ENCODE measurements at places on chromosomes 12 and 14. TPM values are rescaled to one million over a fixed set of nuclear protein-coding genes. Genes with fewer than 3 reads are reported as not detected.

- H3K27ac ChIP-seq, result peak overlapping the region; percentile 70
- H3K36me3 ChIP-seq, result no peaks in the 10 kb centered on the region
- H3K4me1 ChIP-seq, result peaks cover 11% of the 10 kb centered on the region
- H3K4me3 ChIP-seq, result no peak overlapping the region
Observed at GRCh38 chr12:29725587-29726320, 58.0 kb downstream of the TMTC1 start.

DNA sequence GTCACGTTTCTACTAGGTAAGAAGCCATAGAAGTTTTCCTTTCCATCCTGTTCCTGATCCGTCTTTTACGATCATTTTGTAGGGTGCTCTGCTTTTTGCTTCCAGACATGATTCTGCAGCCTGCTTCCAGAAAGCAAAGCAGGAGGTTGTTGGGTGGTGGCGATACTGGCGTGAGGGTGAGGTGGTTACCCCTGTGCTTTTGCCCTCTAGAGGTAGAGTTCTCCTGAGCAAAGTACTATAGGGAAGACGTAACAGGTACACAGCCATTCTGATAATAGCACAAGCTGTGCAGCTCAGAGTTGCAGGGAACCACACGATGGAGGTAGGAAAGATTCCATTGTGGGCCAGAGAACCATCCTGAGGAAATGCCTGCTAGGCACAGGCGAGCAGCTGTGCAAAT lies 186.0 kb downstream of the PAH start:
- H3K4me1 ChIP-seq, result no peaks in the 10 kb centered on the region
- H3K27me3 ChIP-seq, result no peaks in the 10 kb centered on the region
- no peak for DNase-seq
- no peak overlapping the region for H3K4me3 ChIP-seq

- H3K27ac ChIP-seq, result no peak overlapping the region
Observed at GRCh38 chr12:95690861-95691635, 99.5 kb downstream of the NTN4 start.

DNA sequence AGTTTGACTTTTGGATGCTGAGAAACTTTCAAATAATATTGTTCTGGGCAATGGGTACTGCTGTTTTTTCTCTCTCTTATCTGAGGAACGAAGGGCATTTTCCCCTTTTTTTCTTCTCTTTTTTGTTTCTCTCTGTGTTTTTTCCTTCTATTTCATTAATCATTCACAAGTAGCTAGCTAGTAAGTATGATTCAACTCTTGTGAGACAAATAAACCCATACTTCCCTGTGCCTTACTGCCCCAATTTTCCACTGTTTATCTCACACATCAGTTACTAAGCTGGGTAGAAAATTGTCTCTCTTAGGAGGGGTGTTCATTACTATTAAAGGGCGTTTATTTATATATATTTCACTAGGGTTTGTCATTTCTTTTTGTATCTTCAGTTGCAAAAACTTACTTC lies 437.6 kb downstream of the RERGL start:
- DNase-seq, result no peak
- H3K27me3 ChIP-seq, result no peaks in the 10 kb centered on the region
- H3K36me3 ChIP-seq, result no peaks in the 10 kb centered on the region
- no peaks in the 10 kb centered on the region for H3K4me1 ChIP-seq
- H3K27ac ChIP-seq, result no peak overlapping the region

GRCh38 chr12:105855361-105856047 lies 283.2 kb downstream of the NUAK1 start:
- no peaks in the 10 kb centered on the region for H3K4me1 ChIP-seq
- H3K27ac ChIP-seq, result no peak overlapping the region
- no peak overlapping the region for H3K4me3 ChIP-seq
- no peak for DNase-seq
- no peaks in the 10 kb centered on the region for H3K27me3 ChIP-seq

GRCh38 chr12:92418381-92418780 lies 272.7 kb upstream of the BTG1 start:
- no peak for DNase-seq
- peaks cover 3% of the 10 kb centered on the region for H3K4me1 ChIP-seq
- H3K36me3 ChIP-seq, result no peaks in the 10 kb centered on the region
- no peaks in the 10 kb centered on the region for H3K27me3 ChIP-seq
- no peak overlapping the region for H3K4me3 ChIP-seq

DNA sequence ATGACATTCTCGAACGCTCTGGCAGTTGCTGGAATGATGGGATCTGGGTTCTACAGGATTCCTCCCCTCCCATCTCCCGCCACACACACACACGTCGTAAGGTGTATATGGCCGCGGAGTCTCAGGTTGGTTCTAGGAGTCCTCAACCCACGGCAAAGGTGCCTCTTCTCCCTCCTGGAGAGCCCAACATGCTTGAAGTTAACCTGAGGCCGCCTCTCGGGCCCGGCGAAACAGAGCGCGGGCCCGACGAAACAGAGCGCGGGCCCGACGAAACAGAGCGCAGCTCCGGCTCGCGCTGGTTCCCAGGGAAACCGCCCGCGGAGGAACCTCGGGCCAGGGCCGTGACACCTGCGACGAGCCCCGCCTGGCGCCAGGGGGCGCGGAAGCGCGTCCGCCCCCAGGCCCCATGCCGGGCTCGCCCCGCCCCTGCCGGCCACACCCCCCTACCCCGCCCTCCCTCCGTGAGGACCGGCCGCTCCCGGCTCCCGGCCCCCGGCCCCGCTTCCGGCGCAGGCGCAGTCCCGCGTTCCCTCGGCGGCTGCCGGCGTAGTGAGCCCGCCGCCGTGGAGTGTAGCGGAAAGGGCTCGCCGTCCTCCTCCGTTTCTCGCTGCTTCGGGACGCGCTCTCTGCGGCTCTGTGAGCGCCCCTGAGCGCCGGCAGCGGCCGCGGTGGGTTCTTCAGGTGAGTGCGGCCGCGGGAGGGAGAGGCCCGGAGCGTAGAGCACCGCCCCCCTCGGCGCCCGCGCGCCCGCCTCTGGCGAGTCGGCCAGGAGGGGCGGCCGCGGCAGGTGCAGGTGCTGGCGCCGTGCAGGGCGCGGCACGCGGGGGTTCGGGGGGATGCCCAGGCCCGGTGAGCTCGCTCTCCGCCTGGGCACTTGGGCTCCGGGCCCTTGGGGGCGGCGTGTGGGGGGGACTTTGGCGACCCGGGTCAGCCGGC lies at the start of gene RAB3IP:
RAB3IP (plus strand) TSS at position 510 of the 936 bp plus-strand sequence. CDS start 16,549 bp downstream, outside the sequence.
- H3K27ac ChIP-seq, result peak within 1 kb of the TSS; percentile 85
- peak; percentile 33 for DNase-seq
- no peaks in the 10 kb centered on the region for H3K36me3 ChIP-seq
- peaks cover 5% of the 10 kb centered on the region for H3K4me1 ChIP-seq
- H3K27me3 ChIP-seq, result no peaks in the 10 kb centered on the region

GRCh38 chr14:21852061-21852664 lies 178.5 kb upstream of the OR4E1 start:
- no peaks in the 10 kb centered on the region for H3K4me1 ChIP-seq
- DNase-seq, result no peak
- no peaks in the 10 kb centered on the region for H3K36me3 ChIP-seq
- H3K4me3 ChIP-seq, result no peak overlapping the region

GRCh38 chr12:47844264-47845019 lies 24.7 kb upstream of the HDAC7 start:
- H3K36me3 ChIP-seq, result peaks cover 34% of the 10 kb centered on the region
- peak overlapping the region; percentile 34 for H3K27ac ChIP-seq
- no peak for DNase-seq
- H3K4me3 ChIP-seq, result no peak overlapping the region
- no peaks in the 10 kb centered on the region for H3K27me3 ChIP-seq
- peaks cover 11% of the 10 kb centered on the region for H3K4me1 ChIP-seq

DNA sequence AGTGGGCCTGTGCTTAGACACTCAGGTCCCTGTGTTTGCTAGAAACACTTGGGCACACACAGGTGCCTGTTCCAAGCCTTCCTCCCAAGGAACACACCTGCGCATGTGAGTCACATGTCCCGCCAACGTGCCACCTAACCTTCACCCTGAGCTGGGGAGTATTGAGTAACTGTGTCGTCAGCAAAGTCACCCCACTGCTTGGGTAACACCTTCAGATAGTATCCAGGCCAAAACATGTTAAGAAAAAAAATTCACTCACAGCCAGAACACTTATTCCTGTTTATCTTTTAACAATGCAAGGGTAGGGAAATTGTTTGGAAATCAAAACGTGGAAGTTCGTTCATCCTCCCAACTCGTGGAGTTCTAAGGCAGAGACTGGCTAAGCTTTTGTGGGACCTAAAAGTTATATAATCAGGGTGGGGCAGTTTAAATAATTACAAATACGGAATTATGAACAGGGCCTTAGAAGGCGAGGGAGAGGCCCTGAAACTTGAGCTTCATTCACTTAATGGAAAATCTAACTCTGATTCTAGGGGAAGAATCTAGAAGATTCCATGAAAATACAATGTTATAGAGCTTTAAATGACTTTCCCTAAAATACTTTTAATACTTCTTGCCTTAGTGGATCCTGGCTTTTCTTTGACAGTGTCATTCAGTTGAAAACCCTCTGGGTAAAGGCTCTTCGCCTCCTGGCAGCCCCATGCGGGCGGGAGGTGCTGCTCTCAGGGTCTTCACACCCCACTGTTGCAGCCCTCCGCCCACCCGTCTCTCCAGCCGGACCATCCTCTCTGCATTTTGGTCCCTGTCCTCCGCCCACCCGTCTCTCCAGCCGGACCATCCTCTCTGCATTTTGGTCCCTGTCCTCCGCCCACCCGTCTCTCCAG lies 30.3 kb upstream of the ADIPOR2 start:
- no peak for DNase-seq
- peaks cover 33% of the 10 kb centered on the region for H3K4me1 ChIP-seq
- no peaks in the 10 kb centered on the region for H3K27me3 ChIP-seq
- H3K36me3 ChIP-seq, result no peaks in the 10 kb centered on the region

Gene PFDN5
- 203 TPM for total RNA-seq

Gene DPPA3
- not detected for total RNA-seq

Gene AKAP5
- 0.38 TPM for total RNA-seq

Gene SIX6
- total RNA-seq, result not detected

Gene RHEBL1
- 0.44 TPM for total RNA-seq

Gene CCNB1IP1
- 7.6 TPM for total RNA-seq

Gene RND1
- 6.1 TPM for total RNA-seq

Gene BMP4
- total RNA-seq, result 11.0 TPM

Gene KRT5
- total RNA-seq, result 9,970 TPM

Gene STYK1
- total RNA-seq, result 11.7 TPM

Gene TBX3
- total RNA-seq, result 2.0 TPM

Gene HNF1A
- total RNA-seq, result not detected

Gene CHURC1
- total RNA-seq, result 45.0 TPM
